ENCODE measurements at places on chromosomes 4 and X. TPM values are rescaled to one million over a fixed set of nuclear protein-coding genes. Genes with fewer than 3 reads are reported as not detected.

DNA sequence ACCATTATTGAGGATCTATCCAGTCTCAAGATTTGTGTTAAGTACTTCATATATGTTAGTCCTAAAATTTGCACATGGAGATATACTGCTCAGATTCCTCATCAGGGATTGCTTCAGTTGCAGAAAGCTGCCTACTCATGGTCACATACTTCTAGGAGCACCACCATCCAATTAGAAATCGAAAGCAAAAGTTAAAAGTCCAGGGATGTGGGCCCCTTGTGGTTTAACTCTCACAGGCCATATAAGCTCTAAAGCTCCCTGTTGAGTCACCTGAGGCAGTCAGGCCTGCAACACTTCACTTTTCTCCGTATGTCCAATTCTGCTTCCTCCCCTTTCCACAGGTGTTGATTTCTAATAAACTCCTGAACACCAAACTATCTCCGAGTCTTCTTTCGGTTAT lies 84.2 kb downstream of the CNOT6L start:
- DNase-seq: peak; percentile 10

GRCh38 chr4:188218392-188218791 lies 79.2 kb downstream of the TRIML1 start:
- DNase-seq: no peak

DNA sequence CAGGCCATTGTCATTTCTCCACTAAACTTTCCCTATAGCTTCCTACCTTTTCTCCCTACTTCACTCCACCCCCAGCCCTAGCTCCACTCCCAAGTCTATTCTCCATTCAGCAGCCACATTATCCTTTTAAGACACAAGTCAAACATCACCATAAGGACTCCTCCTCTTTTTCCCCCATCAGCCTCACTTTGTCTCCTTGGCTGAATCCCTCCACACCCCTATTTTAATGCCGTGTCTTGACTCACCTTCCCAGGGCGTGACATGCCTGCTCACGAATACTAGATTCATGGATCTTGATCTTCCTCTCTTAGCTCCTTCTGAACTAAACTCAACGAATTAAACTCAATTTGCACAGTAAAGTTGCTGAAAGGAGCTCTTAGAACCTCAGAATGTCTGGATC lies 281.9 kb downstream of the PTTG2 start:
- DNase-seq: no peak

RHOXF1 gene
- not detected for polyA plus RNA-seq

DNA sequence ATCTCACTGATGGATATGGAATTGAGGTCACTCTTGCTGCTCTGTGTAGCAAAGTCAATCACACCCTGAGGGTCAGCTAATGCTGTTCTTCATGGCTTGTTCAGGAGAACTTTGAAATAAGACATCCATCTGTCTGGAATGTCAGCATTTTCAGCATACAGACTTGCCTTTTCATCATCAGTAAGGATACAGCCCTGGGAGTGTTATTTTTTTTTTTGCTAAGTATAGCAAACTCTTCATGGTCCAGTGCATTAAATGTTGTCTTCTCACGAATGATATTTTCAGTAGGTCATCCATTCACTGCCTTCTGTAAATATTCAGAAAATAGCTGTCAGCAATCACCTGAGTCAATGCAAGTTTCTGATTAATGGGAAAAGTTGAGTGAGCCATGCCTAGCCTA lies 268.8 kb upstream of the SMIM31 start:
- DNase-seq: no peak

IGBP1 gene
- 68.3 TPM for polyA plus RNA-seq

GRCh38 chrX:36443007-36443406 lies 523.5 kb downstream of the CFAP47 start:
- DNase-seq: no peak

DNA sequence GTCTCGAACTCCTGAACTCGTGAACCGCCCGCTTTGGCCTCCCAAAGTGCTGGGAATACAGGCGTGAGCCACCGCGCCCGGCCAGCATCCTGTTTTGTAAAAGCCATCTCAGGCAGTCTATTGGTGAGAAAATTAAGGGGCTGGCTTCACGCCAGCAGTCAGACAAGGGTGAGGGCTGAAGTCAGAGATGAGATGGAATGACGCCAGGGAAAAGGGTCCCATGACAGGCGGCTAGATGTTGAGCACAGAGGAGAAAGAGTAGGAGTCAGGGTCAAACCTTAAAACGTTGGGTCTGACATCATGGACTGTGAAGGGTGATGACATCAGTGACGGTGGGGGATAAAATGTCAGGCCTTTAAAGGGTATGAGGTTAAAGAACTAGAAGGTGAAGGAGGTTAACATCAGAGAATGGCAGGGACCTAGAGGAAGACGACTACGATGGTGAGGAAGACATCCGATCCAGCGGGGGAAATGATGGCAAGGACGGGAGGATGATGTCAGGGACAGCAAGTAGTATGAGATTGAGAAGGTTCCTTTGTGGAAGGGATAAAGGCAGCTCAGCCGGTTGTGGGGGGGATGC lies 504 bp upstream of the RBM3 start:
- no peak for DNase-seq

TRAM1L1 gene
- polyA plus RNA-seq: 0.85 TPM

MAGEE2 gene
- not detected for polyA plus RNA-seq

DNA sequence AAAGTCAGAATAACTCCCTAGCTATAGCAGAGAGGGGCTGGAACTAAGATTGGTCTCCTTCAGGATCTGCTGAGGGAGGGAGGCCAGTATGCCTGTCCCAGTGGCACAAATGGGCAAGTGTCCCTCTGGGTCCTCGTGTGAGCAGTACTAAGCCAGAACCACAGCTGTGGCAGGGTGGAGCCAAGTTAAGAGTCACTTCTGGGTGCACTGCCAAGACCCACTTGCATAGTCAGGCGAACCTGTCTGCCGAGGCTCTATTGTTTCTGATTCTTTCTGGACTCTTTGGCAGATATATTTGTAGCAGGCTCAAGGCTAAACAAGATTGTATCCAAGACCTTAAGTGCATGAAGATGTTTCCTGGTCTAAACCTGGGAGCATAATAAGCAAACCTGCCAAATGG lies 1123.7 kb upstream of the POU3F4 start:
- no peak for DNase-seq

CHRDL1 gene
- polyA plus RNA-seq: 4.3 TPM

HSFX4 gene
- not detected for polyA plus RNA-seq

DNA sequence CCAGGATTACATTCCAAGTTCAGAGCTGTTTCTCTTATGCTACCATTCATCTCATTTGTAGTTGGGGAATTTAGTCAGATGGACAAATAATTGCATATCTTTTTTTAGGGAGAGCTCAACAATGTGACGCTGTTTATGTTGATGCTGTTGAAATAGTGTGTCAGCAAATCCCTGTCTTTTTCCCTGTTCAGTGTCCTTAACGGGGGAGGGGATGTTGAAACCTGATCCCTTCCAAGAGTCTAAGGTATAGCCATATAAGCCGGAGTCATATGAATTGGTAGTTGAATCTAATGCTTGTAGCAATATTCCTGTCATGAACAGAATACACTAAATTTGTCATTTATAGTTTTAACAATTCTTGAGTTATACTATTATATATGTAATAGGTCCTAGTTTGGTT lies 293.5 kb upstream of the FAT1 start:
- DNase-seq: no peak

FRMPD4 gene
- 0.82 TPM for polyA plus RNA-seq

GRCh38 chr4:48380583-48381167 lies 39.3 kb downstream of the SLAIN2 start:
- no peak for DNase-seq

- DNase-seq: no peak
These were observed 11.2 kb upstream of the CCNQ start for GRCh38 chrX:153609917-153610835.

ITIH6 gene
- polyA plus RNA-seq: not detected

GRCh38 chr4:148006001-148006400 lies 274.1 kb downstream of the ARHGAP10 start:
- DNase-seq: no peak

DNA sequence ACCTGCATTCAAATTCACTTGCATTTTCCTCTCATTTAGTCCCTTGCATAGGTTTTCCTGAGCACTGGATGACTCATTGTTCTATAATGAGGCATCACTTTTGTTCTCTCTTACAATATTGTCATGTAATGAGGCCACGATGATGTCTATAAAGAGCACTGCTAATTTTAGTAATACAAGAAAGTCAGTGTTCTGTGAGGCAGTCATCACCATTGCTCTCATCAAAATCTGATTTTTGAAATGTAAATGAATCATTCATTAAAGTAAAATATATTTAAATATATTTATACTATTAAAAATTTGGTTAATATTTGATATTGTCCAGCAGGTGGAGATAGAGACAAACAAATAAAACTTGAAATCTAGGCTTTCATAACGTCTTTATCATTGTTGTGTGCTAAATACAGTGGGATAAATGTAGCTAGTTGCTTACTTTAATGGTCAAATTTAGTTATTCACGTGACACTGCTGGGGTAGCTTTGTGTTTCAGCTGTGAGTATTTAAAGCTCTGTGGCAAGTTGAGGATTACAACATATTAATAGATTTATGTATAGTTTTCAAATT lies 15.4 kb downstream of the HMGB2 start:
- no peak for DNase-seq

DNA sequence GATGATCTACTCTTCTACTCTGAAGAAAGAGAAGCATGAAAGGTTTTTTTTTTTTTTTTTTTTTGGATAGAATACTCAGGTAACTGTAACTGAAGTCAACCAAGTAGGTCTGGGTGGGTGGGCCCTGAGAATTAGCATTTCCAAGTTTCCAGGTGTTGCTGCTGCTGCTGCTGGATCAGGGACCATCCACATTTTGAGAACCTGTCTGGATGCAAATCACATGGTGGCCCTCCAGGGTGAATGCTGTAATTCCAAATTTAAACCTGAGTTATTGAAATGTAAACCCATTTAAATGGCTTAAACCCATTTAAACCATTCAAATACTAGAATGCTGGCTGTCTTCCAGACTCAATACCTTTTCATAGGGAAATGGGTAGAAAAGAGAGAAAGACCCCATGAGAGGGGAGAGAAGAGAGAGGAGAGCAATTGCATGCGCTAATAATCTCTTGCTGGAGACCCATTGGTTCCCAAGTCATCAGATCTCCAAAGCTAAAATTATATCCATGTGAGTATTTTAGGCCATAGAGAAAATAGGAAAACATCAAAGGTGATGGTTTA lies 17.6 kb downstream of the SUPT20HL1 start:
- DNase-seq: no peak

DNA sequence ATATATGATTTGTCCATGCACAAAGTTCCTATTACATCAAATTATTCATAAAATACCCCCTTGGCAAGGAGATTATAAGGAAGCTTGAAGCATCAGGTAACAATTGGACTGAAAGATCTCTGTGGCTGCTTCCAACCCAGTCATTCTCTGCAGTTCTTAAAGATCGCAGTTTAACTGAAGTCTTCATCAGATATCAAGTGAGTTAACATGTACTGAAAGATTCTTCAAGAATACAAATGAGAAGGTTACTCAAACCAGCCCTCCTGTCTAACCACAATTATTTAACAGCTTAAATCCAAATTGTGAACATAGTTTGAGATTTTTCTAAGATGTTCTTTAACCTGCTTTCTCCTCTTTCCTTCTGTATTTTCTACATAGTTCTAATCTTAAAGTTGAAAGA lies 56.1 kb downstream of the SLC10A7 start:
- DNase-seq: no peak

DNA sequence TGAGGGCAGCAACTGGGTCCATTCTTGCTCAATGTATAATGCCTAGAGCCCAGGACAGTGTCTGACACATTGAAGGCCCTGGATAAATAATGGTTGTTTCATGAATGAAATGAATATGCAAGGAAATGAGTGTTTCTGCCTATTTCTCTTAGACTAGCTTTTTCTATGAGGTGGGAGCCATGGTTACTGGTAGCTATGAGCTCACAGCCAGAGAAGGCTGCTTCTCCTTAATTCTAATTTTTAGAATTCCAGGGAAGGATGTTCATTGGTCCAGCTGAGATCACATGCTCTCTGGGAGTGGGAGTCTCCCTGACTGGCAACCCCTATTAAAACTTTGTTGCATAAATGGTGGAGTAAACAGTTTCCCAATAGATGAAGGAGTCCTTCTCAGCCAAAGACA lies 9.7 kb upstream of the DCUN1D4 start:
- DNase-seq: no peak

DNA sequence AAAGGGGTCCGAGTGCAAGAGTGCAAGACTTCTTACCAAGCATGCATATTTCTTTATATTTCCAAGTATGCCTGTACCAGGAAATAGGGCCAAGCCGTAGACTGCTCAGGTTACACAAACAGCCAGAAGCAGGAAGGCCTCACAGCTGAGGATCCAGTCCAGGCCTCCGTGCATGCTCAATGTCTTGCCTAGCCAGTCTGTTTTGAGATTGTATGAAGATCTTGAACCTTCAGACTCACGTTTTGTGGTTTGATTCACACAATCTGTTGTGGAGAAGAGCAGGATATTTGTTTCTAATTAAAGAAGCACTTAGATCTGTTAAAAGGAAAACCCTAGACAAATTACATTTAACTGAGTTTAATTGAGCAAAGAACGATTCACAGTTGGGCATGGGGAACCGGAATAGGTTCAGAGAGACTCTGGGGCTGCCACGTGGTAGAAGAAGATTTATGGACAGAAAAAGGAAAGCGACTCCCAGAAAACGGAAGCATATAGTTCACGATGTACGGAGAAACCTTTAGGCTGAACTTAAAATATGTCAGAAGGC lies 1.2 kb downstream of the MGST2 start:
- DNase-seq: no peak

STS gene
- polyA plus RNA-seq: 11.8 TPM

- DNase-seq: no peak
These were observed 36.9 kb downstream of the NR3C2 start for GRCh38 chr4:148405161-148405893.

- DNase-seq: no peak
These were observed 82.9 kb downstream of the OR13H1 start for GRCh38 chrX:131626681-131627296.

GRCh38 chr4:152156442-152156841 lies 379.4 kb downstream of the FBXW7 start:
- no peak for DNase-seq

NAA11 gene
- polyA plus RNA-seq: not detected

CTBP1 gene
- 106 TPM for polyA plus RNA-seq

DNA sequence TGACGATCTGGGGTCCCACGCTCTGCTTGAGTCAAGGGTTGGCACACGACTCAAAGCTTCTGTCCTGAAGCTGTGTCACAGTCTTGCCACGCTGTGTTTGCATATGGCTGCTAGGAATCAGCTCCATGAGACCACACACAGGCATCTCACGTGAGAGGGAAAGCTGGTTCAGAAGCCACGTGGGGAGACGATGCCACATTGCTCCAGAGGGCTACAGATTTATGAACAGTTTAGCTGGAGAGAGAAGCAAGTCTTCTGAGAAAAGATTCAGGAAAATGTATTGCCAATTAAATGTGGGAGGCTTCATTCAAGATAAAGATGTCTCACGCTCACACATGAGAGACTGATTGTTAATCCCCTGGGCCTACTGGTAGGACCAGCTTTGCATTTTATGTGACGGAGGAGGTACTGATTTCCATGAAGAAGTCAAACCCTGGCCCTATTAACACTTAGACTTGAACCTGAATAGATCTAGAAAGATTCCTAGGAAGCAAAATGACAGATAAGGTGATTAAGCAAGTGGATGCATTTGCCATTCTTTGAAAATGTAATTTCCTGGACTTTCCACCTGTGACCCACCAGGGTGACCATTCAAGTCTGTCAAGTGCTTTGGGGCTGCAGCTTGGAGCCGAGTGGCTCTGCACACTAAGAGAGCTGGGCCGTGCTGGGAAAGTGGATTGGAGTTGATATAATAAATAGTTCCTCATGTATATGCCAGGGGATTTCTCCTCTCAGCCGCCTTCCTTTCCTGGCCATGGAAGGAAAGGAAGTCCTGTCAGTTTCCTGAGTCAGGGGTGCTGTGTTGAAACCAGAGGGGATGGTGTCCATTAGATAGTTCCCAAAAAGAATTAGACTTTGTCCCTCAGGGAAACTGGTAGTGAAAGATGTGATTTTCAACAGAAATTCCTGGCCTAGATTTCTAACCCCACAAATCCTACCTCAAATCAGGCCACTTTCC lies 29.0 kb downstream of the ENPP6 start:
- no peak for DNase-seq
